ENCODE measurements at places on chromosomes 5 and 9. TPM values are rescaled to one million over a fixed set of nuclear protein-coding genes. Genes with fewer than 3 reads are reported as not detected.

DNA sequence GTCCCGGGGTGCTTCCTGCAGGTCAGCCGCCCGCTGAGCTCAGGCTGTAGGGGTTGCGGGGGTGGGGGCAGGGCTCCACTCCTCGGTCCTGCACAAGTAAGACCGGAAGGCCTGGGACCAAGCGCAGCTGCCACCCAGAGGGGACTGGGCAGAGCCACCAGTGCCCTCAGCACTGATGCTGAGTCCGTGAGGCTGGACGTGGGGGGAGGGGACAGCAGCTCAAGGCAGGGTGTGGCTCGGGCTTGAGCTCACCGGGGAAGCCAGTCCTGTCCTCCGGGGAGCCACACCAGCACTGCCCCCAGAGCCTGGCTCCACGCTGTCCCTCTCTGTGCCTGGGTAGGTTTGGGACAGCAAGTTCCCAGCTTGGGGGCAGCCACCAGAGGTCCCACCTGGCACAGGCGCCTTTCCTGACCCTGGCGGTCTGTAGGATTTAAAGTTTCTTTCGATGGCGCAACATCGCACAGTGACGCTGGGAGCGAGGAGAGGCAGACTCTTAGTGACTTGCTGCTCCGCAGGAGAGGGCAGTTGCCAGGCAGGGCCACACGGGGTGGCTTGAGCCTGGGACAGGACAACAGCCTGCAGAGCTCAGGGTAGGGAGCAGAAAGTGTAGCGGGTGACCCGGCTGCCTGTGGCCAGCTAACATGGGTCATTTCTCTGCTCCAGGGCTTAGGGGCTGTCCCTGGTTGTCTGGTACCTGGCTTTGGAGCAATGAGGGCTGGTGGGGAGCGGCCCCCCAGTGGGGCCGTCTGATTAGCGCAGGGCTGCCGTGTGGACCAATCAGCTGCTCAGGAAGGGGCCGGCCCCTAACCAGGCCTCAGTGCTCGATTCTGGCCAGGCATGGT lies 5.7 kb downstream of the LCN1 start:
- no peak for DNase-seq

DNA sequence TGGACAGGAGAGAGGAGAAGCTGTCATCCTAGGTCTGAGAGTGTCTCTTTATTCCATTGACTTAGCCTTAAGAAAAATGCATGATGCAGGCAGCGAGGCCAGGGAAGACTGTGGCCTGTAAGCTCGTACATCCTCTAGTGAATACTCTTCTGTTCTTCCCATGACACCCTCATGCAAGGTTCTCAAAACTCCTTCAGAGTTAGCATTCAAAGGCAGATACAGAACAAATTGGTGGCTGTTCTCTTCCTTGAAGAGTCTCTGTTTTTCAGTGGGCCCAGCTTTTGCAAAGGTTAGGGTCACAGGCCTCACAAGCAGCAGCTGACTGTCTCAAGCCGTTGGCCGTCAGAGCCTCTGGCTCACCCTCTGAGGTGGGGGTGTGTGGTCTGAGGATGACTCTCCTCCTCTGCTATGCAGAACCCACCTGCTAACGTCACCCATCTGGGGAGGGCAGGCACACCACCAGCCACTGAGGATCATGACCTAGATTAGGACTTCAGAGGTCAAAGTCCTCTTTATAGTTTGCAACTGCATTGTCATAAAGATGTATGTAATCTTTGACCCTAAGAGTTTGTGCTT lies 15.1 kb downstream of the ADCY2 start:
- DNase-seq = peak; percentile 64

DNA sequence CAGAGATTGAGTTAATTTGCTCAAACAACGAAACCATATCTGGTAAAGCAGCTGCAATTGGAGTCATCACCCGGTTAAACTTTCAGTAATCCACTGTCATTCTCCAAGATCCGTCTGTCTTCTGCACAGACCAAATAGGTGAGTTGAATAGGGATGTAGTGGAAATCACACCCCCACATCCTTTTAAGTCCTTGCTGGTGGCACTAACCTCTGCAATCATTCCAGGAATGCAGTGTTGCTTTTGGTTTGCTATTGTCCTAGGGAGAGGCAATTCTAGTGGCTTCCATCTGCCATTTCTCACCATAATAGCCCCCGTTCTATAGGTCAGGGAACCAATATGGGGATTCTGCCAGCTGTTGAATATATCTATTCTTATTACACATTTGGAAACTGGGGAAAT lies 14.6 kb upstream of the BTF3 start:
- no peak for DNase-seq

Gene PRSS3
- total RNA-seq = not detected

Gene ZNG1F
- total RNA-seq = 36.0 TPM

Measured in SJCRH30 (cell line).